CD4-positive, alpha-beta T cell treated with Interleukin-17A for 4 hours (primary cell): ENCODE measurements at places on chromosomes 3 and 15.
A peak's percentile ranks its signal among the peaks of the same experiment; 100 is the strongest.

DNA sequence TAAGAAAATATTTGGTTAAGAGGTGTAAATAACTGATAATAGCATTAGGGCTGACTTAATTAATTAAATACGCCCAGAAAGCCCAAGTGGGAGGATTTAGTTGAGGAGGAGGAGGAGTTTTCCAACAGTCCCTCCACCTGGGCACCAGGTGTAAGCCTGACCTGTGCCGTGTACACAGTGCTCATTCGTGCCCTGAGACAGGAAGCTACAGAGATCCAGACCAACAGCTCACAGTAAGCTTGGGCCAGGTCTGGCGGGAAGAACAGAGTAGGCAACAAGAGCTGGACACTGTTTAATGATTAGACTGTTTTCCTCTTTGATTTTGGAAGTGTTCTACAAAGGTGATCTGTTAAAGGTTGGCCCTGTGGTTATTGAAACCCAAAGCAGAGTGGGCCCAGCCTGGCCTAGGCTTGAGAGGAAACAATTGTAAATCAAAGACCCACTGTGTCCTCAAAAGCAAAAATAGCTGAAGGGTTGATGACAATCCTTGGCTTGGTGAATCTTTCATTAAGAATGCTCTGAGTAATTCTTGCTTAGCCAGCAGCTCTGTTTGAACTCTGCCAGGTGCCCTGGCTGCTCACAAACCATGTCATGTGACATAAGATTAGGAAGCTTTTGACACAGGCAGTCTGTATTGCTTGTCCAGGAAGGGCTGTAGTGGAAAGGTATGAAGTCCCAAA, 13.8 kb downstream of the SQOR start:
- DNase-seq, result no peak

GRCh38 chr15:76517910-76518309, 181.3 kb downstream of the ISL2 start:
- no peak for DNase-seq

DNA sequence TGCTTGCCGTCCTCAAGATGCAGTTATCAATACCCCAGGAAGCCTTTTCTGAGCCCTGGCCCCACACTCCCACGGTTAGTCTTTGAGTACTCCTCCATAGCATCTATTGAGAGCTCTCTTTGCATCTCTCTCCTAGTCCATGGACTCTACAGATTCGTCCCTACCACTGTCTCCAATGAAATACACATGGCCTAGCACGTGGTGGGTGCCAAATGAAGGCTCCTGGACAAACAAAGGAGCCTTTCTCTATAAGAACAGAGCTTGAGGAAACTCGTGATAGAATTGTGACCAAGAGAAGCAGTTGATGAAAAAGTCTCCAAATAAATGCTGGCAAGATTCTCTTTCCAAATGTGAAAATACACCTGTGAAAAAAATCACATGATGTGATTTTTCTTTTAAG, 166.1 kb downstream of the GABRG3 start:
- no peak for DNase-seq

DNA sequence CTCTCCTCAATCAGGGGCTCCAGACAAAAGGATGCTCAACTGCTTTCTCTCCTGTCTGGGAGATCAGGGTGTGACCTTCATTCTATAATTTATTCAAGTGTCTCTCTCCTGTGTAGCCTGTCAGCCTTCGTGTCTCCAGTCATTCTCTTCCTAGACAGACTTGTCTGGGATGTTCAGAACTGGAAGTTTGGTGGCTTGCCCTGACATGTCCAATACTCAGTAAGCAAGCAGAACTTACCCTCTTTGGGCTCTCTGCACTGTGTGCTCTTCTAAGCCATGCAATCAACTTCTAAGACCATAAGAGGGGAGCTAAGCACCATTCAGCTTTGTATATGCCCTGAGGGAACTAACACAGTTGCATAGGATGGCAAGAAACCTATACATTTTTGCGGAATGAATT, 14.1 kb downstream of the ACKR2 start:
- no peak for DNase-seq

- no peak for DNase-seq
Observed at GRCh38 chr15:37773111-37773860, 161.2 kb upstream of the TMCO5A start.

GRCh38 chr3:98966862-98967546, 65.5 kb upstream of the DCBLD2 start:
- no peak for DNase-seq

DNA sequence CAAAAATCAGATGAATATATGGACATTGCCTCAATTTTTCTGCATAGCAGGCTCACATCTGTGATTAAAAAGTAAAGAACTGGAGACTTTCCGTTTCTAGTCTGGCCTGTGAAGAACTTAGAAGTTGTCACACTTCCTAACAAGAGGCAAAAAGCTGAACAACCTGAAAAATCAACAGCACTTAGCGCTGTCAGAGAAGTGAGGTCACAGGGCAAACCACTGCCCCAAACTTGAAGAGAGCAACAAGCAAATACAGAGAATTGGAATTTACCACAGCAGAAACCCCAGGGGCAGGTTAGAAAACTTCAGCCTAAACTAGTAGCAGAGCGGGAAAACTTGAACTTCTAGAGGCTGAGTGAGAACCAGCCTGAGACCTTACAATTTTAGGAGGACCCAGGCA, 38.9 kb downstream of the CCDC54 start:
- no peak for DNase-seq

DNA sequence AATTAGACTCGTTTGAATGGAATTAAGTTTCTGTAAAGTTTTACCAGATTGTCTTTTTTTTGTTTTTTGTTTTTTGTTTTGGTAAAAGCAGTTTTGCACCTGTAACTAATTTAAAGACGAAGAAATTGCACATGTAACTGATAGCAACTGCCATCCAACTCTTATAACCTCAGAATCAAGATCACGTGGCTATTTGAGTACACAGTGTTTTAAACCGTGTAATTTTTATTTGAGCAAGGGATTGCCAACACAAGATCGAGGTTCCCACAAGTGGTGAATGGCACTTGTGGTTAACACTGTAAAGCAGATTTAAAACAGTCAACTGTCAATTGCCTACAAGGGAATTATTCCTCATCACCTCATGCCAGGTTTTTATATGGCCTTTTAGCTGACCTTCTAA, 67.3 kb downstream of the PPARG start:
- no peak for DNase-seq

DNA sequence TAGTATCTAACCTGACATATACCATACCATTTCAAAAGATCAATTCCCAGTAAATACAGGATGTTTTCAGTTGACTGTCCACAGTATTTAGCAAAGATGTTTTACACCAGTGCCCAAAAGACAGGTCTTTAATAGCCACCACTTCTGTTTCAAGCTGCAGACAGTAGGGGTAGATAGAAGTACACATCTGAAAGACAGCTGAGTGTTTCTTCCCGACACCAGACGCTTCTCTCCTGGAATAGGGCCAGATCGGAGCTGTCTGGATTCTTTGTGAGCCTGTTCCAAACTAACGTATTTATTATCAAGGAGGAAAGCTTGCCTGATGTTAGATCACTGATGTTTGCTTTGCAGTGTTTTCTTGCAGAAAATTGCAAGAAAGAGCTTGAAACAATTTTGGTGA, 136.1 kb upstream of the RBMS3 start:
- DNase-seq, result no peak

- no peak for DNase-seq
Observed at GRCh38 chr3:196994056-196994455, 25.4 kb upstream of the PIGZ start.

- peak; percentile 53 for DNase-seq
Observed at GRCh38 chr15:75732809-75733451, 20.3 kb upstream of the CSPG4 start.

- DNase-seq, result no peak
Observed at GRCh38 chr3:159805411-159805772, 183.2 kb upstream of the IL12A start.

DNA sequence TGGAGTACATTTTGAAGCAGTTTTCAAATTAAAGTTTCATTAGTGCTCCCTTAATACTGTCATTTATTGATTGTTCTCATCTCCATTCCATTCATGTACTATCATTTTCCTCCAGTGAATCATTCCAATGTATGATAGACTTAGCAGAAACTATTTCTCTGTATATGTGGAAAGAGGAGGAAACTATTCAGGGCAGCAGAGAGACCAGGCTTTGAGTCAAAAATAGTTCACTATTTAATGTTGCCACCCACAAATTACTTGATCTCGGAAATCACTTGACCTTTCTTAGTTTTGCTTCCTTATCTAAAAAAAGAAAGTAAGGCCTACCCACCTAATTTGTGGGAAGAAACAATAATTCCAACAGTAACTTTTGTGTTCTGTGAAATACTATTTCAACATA, 610.5 kb upstream of the ZNF385D start:
- DNase-seq, result no peak

- DNase-seq, result no peak
Observed at GRCh38 chr3:174253940-174254339, 605.2 kb upstream of the NAALADL2 start.

DNA sequence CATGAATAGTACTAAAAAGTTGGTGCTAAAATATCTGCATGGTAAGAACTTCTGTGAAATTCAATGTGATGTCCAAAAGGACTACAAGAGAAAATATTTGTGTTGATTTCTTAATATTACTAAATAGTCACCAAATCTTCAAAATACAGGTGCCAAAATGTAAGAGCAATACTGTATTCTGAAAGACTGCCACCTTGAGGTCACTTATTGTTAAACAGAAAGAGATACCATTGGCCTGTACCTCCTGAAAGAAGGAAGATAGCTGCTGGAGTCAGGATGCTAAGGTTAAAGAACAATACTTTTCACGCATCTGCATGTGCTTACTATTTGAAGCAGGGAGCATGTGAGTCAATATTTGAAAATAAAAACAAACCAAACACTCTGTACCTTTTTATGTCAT, 72.0 kb upstream of the LSAMP start:
- DNase-seq, result no peak

DNA sequence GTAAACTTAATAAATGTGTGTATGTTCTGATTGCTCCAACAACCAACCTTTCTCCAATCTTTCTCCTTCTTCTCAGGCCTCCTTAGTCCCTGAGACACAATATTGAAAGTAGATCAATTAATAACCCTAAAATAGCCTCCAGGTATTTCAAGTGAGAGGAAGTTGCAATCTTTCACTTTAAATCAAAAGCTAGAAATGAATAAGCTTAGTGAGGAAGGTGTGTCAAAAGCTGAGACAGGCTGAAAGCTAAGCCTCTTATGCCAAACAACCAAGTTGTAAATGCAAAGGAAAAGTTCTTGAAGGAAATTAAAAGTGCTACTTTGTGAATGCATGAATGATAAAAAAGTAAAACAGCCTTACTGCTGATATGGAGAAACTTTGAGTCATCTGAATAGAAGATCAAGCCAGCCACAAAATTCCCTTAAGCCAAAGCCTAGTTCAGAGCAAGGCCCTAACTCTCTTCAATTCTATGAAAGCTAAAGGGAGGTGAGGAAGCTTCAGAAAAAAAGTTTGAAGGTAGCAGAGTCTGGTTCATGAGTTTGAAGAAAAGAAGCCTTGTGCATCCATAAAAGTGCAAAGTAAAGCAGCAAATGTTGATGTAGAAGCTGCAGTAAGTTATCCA, 38.6 kb downstream of the CCDC80 start:
- DNase-seq, result no peak
